ENCODE measurements at places on chromosomes 16 and 17.

GRCh38 chr17:79026376-79027273, 2.7 kb downstream of the C1QTNF1 start:
- DNase-seq = no peak

- no peak for DNase-seq
These were observed 50.2 kb upstream of the NDRG4 start for GRCh38 chr16:58449768-58450167.

DNA sequence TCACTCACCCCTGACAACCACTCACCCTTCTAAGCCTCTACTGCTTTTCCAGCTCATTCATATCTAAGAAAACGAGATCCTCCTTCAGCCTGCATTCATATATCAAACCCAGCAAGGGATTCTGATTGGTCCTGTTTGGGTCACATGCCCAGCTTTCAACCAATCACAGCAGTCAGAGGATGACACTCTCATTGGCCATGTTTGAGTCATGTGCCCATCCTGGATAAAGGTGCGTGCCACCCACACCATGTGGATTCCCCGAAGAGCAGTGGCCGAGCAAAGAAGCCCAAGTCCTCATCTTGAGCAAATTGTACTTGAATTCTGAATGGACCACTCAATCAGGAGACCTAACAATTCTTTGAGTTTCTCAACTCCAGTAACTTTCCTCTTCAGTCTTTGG, 45.0 kb downstream of the SCNN1G start:
- no peak for DNase-seq

DNA sequence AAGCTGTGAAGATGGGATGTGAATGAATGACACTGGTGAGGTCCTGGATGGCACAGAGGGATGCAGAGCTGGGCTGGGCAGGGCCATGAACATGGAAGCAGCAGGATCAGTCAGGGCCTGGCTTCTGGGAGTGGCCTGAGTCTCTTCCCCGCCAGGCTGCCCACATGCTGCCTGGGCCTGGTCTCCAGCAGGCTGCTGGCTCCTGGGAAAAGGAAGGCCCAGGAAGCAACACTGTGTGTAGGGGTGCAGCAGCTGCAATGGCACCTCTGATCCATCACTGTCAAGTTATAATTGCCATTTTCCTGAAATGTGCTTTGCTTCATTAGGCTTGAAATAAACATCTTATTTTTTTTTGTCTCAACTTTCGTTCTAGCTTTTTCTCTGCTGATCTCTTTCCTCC, 260.2 kb upstream of the N4BP1 start:
- DNase-seq = no peak

DNA sequence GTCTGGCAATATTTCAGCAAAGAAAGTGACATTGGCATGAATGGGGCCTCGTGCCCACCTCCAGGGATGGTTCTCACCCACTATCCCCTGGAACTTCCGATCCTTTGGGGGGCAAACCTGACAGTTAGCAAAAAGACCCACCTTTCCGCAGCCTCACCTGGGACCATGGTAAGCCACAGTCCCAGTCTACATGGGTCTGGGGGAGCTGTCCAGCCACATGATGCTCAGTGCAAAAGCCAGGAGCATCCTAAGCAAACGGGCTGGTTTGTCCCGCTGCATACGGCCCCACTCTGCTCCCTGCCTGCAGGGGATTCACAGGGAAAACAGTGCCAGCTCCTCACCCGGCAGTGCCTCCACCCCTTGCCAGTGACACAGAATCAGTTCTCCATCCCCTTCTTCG, 19.3 kb downstream of the AIPL1 start:
- DNase-seq = no peak
